Stimulated activated CD4-positive, alpha-beta T cell treated with anti-CD3 and anti-CD28 coated beads, Interleukin-4, amount 100 ng/mL, for 24 hours (primary cell): ENCODE measurements at places on chromosomes 6 and 20.

- DNase-seq = no peak
Measured at GRCh38 chr6:54008589-54008988, 102.7 kb upstream of the MLIP start.

DNA sequence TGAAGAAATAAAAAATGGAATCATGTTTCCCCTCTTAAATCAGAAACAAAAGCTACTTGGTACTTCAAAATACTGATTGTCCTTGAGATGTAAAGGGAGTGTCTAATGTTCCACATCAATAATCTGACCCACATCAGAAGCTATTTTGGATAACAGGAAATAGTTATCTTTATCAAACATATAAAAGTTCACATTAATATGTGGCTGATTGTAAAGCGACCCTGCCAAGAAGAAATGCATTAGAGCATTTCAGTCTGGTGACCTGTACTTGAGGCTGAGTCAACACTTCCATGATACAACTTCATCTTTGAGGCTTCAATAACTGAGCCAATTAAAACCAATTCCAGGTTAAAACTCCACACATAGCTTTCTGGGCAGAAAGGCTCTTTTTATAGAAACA lies 31.8 kb downstream of the SYNE1 start:
- DNase-seq = no peak

- DNase-seq = no peak
Measured at GRCh38 chr6:113696960-113697359, 160.2 kb upstream of the MARCKS start.

- DNase-seq = no peak
Measured at GRCh38 chr6:137223370-137224131, 4.4 kb upstream of the IFNGR1 start.

- DNase-seq = no peak
Measured at GRCh38 chr6:80214436-80215022, 108.1 kb downstream of the BCKDHB start.

GRCh38 chr20:35317416-35318210 lies 25.4 kb upstream of the FAM83C start:
- no peak for DNase-seq

- DNase-seq = no peak
Measured at GRCh38 chr6:4021854-4022695, 56.9 kb downstream of the FAM217A start.

GRCh38 chr20:48197066-48197465 lies 411.8 kb upstream of the SULF2 start:
- no peak for DNase-seq

- DNase-seq = no peak
Measured at GRCh38 chr20:58518387-58518786, 3.2 kb upstream of the APCDD1L start.

DNA sequence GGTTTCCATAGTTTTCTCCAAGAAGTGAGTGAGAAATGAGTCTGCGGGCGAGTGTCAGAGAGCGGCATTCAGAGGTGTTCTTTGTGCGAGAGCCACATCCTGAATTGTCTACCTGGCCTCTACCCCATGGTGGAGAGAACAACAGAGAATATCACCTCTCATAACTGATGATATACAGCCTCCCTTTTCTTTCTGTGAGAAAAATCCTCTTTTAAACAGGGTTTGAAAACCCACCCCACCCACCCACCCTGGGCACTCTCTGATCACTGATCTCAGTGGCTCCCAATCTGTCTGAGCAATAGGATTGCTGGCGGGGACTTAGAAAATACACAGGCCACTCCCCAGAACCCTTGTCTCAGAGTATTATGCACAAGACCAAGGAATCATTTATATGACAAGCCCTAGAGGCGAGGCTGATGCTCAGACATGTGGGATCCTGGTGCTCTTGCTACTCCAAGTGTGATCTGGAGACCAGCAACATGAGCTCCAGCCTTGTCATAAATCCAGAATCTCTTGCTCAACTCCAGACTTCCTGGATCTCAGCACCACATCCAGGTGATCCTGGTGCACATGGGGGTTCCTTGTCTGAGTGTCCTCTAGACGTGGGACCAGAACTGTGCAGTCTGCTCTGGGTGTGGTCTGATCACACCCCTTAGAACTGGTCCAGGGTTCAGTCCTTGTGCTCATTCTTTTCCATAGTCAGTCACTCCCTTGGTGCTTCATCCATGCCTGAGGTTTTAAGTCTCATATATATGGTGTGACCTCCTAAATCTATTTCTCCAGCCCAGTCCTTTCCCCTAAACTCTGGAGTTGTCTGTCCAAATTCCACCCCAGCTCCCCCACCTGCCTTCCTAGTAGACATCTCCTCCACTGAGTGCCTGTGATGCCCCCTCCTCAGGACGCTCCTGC lies 5.3 kb downstream of the HLA-B start:
- DNase-seq = no peak
